ENCODE measurements at places on chromosomes 11 and 22. TPM values are rescaled to one million over a fixed set of nuclear protein-coding genes. Genes with fewer than 3 reads are reported as not detected.

The CRYBA4 gene
- not detected for polyA plus RNA-seq

The RFPL3 gene
- polyA plus RNA-seq, result not detected

The RNASEH2C gene
- 68.1 TPM for polyA plus RNA-seq

The CDHR5 gene
- polyA plus RNA-seq, result 29.4 TPM

The ZNRF3 gene
- 0.23 TPM for polyA plus RNA-seq

The SCGB2A2 gene
- not detected for polyA plus RNA-seq

The CHRM1 gene
- not detected for polyA plus RNA-seq

The SLC22A12 gene
- not detected for polyA plus RNA-seq

The FAM83F gene
- 19.5 TPM for polyA plus RNA-seq

The SMTNL1 gene
- not detected for polyA plus RNA-seq

The MISFA gene
- 0.44 TPM for polyA plus RNA-seq

The DENND6B gene
- polyA plus RNA-seq, result 0.69 TPM

The OR6A2 gene
- polyA plus RNA-seq, result not detected

The JAML gene
- 35.1 TPM for polyA plus RNA-seq

The UPB1 gene
- 0.28 TPM for polyA plus RNA-seq

The METTL15 gene
- 8.1 TPM for polyA plus RNA-seq

The MGAT3 gene
- polyA plus RNA-seq, result 8.1 TPM

The SAA2 gene
- 7.8 TPM for polyA plus RNA-seq

The MS4A6A gene
- 58.9 TPM for polyA plus RNA-seq

The APIP gene
- 68.5 TPM for polyA plus RNA-seq

The PNPLA5 gene
- not detected for polyA plus RNA-seq

The YPEL1 gene
- polyA plus RNA-seq, result 2.7 TPM

The TTC36 gene
- 0.13 TPM for polyA plus RNA-seq

The CDK2AP2 gene
- 126 TPM for polyA plus RNA-seq

The CRACR2B gene
- 32.1 TPM for polyA plus RNA-seq

The MUC2 gene
- 22.8 TPM for polyA plus RNA-seq

The HEPACAM gene
- not detected for polyA plus RNA-seq

All from sigmoid colon (tissue), 7 donors.